ENCODE measurements at places on chromosomes 16 and 17.

- no peak for DNase-seq
These were observed 44.8 kb downstream of the CDYL2 start for GRCh38 chr16:80759419-80760162.

- DNase-seq = no peak
These were observed 6.1 kb downstream of the GLYR1 start for GRCh38 chr16:4840984-4841383.

GRCh38 chr17:50806141-50806643 lies 29.2 kb upstream of the WFIKKN2 start:
- DNase-seq = no peak

DNA sequence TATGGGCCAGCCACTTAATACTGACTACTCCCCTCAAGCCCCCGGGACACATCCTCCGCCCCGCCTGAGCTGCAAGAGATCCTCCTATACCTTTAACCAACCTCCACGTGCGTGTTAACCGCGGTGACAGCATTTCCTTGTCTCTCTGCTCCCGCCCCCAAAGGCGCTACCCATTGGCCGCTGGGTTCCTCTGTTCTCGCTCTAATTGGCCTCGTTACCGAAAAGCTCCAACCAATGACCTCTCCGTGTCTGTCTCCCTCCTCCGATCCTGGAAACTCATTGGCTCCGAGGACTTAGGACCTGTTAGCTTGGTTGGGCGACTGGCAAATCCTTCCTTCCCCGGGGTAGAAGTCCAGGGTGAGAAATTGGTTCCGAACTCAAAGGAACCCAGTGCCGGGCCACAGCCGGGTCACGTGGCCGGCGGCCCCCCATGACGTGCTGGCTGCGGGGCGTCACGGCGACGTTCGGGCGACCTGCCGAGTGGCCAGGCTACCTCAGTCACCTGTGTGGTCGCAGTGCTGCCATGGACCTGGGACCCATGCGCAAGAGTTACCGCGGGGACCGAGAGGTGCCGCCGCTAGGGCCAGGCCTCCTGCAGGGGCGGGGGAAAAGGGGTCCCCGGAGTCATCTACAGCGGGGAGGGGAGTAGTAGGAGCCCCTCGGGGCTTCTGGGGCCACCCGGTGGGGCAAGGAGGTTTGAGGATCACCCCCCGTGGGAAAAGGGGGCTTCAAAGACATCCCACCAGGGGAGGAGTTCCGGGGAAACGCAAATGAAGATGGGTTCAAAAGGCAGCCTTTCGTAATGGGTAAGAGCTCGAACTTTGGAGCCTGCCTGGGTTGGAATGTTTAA lies at the start of gene PNPO:
PNPO (plus strand) TSS at position 326 of the 850 bp plus-strand sequence; CDS start at position 431, 105 bp downstream.
- peak; percentile 45 for DNase-seq

- no peak for DNase-seq
These were observed 44.6 kb downstream of the RAI1 start for GRCh38 chr17:17725752-17726457.

DNA sequence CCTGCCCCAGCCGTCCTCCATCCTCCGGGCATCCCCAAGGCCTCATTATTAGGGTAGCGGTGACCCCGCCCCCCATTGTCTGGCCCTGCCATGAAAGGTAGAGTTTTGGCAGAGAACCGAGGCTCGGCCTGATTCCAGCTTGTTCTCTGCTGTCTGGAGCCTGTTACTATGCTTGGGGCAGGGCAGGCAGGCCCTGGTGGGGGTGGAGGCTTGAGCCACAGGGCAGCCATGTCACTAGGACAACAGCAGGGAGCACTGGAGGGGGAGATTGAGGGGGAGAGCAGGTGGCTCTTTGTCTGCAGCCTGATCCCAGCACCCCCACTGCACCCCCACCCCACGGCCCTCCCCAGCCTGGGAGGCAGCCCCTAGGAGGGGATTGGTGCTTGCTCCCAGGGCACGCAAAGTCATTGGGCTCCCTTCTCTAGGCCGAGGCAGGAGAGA lies 15.4 kb downstream of the RHBDL3 start:
- DNase-seq = no peak

DNA sequence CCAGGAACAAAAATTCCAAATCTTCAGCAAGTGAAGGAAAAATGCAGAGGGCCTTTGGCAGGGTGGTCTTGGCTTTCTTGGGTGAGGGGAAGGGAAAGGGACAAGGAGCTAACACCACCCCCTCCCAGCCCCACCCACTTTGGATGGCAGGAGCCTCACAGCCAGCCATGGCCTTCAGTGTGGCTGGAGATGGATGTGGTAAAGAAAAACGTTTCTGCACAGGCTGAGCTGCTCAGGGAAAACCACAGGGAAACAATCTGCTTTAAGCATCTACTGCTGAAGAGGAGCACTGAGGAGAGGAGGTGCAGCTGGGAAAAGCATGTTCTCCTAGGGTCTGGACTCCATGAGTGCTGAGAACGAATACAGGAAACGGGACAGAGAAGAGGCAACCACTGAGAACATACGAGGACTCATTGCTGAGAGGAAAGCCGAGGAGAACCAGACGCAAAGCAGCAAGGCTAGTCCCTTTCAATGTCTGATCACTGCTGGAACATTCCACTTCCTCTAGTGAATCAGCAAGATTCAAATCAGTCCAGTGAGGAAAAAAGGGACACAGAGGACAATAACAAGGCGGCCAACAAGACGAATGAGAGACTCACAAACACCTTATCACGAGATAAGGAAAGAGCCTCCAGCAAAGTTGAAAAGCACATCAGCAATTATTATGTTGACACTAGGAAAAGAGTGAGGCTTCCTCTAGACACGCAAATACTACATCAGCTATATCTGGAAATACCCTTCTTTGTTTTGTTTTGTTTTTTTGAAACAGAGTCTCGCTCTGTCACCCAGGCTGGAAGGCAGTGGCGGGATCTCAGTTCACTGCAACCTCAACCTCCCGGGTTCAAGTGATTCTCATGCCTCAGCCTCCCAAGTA lies 41.7 kb downstream of the ZZEF1 start:
- no peak for DNase-seq
